GM23248 (cell line): ENCODE measurements at places on chromosomes 16 and 17.

- no peaks in the 10 kb centered on the region for H3K27me3 ChIP-seq
- H3K4me3 ChIP-seq: no peak overlapping the region
- H3K4me1 ChIP-seq: peaks cover 21% of the 10 kb centered on the region
- DNase-seq: no peak
- no peak overlapping the region for H3K27ac ChIP-seq
Measured at GRCh38 chr16:64437706-64438324, 684.0 kb downstream of the CDH11 start.

DNA sequence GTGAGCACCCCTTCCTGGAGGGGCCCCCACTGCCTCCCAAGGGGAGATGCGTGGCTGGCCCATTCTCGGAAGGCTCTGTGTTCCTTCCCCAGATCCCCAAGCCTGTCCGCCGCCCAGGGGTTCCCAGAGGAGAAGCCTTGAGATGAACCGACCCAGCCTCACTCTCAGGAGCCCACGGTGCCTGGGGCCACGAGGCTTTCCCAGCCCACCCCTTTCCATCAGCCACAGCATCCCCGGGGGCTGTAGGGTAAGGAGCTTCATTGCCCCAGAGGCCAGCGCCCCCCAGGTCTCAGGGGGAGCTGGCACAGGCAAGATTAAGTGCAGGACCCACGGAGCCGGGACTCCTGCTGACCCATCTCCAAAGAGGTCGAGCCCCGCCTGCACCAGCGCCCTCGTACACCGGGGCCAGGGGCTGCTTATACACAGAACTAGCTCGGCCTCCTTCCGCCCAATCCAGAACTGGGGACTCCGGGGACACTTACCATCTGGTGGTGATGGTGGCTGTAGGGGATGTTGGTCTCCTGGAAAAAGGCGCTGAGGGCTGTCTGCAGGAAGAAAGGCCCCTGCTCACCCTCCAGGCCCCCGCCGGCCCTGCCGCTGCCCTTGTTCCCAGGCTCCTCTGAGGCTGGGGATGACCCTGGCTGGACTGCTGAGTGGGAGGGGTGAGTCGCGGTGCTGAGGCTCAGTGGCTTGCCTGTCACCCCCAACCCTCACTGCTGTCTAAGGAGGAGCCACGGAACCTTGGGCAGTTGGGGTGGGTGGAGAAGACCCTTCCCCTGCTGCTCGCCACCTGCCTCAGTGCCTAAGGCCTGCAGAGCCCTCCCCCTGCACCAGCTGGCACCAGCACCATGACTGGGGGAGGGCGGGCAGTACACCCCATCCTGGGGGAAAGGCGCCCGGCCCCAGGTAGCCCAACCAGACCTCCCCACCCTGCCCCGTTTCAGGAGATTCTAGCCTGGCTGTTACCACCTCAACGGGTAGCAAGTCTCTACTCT lies 4.4 kb downstream of the UBALD1 start:
- no peak overlapping the region for H3K27ac ChIP-seq
- no peak overlapping the region for H3K4me3 ChIP-seq
- no peak for DNase-seq
- peaks cover 22% of the 10 kb centered on the region for H3K4me1 ChIP-seq
- no peaks in the 10 kb centered on the region for H3K36me3 ChIP-seq
- H3K27me3 ChIP-seq: no peaks in the 10 kb centered on the region

DNA sequence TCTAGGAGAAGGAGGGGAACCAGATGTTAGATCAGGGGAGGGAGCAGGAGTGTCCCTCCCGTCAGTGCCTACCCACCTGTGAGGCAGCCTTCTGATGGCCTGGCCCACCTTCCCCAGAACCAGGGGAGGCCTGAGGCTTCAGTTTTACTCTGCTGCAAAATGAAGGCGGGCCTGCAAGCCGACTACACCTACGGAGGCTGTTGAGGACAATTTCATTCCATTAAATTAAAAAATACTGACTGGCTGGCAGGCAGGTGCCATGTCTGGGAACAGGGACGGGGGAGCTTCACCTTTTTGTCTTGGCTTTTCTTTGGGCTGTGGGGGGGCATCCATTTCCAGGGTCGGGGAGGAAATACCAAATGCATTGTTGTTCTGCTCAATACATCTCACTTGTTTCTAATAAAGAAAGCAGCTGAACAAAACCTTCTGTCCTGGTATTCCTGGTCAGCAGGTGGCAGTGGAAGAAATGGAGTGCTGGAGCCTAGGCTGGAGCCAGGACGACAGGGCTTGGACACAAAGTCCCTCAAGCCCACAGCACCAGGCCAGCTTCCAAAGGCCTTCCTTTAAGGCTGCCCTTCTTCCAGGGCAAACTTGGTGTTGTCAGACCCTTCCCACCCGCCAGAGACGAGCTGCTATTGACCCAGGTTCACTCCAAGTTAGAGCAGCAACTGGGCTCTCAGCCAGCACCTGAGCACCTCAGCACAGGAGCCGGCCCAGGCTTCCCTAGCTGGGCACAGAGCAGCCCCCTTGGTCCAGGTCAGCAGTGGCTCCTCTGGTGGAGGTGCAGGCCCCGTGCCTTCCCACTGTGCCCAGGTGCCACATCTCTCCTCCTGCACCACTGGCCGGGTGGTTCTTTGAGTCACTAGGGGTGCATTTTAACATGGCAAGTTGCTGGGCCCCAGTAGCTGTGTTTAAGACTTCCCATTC lies 23.5 kb downstream of the PLCD3 start:
- H3K27ac ChIP-seq: no peak overlapping the region
- H3K4me1 ChIP-seq: no peaks in the 10 kb centered on the region
- H3K4me3 ChIP-seq: no peak overlapping the region
- H3K36me3 ChIP-seq: peaks cover 8% of the 10 kb centered on the region; the same call in 1 of the 2 replicates

DNA sequence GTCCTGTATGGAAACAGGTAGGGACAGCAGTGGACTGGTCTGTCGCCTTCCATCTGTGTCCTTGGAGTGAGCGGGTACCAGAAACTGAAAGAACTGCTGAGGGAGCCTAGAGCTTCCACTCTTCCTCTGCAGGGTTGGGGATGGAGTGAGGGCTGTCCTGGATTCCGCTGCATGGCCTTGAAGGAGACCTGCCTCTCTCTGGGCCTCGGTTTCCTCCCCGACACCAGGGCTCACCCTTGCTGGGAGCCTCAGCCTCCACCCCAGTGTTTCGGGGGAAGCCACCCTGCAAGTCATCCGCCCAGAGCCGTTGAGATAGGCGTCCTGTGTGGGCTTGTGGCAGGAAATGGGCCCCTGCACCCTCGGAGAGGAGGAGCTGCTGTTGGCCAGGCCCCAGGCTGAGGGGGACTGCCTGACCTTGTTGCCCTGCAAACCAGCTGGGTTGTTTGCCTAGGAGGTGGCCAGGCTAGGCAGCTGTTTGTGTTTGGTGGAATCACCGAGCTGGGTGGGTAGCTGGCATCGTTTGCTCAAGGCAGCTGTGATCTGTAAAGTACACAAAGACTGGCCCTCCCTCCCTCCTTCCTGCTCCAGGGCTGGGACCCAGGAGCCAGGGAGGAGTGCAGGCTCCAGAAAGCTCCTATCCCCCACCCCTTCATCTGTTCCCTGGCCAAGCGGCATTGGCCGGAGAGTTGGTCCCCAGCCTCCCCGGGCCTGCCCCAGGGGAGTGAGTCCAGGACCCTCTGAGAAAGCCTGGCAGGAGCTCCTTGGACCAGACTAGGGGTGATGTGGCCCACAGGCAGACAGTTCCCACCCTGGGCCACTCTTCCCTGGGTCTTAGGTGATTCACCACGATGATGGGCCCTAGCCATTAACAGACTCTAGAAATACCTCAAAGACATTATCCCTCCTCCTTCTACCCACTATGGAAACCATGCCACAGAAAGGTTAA lies 1.3 kb downstream of the RAB37 start:
- H3K4me1 ChIP-seq: no peaks in the 10 kb centered on the region
- H3K4me3 ChIP-seq: no peak overlapping the region
- no peak for DNase-seq
- peaks cover 54% of the 10 kb centered on the region for H3K27me3 ChIP-seq
- no peak overlapping the region for H3K27ac ChIP-seq

- H3K36me3 ChIP-seq: no peaks in the 10 kb centered on the region
- H3K4me1 ChIP-seq: no peaks in the 10 kb centered on the region
- DNase-seq: no peak
- no peak overlapping the region for H3K27ac ChIP-seq
Measured at GRCh38 chr17:74118504-74118903, 85.0 kb upstream of the RPL38 start.

GRCh38 chr17:28723159-28723835 lies 2.7 kb downstream of the TLCD1 start:
- H3K4me1 ChIP-seq: peaks cover 50% of the 10 kb centered on the region
